Activated CD4-positive, CD25-positive, alpha-beta regulatory T cell treated with anti-CD3 and anti-CD28 coated beads, Interleukin-2, amount 50 U/mL, for 16 hours (primary cell): ENCODE measurements at places on chromosomes 11 and 22.

- peak; percentile 8 for DNase-seq
Measured at GRCh38 chr11:134139873-134140331, 71.0 kb downstream of the JAM3 start.

DNA sequence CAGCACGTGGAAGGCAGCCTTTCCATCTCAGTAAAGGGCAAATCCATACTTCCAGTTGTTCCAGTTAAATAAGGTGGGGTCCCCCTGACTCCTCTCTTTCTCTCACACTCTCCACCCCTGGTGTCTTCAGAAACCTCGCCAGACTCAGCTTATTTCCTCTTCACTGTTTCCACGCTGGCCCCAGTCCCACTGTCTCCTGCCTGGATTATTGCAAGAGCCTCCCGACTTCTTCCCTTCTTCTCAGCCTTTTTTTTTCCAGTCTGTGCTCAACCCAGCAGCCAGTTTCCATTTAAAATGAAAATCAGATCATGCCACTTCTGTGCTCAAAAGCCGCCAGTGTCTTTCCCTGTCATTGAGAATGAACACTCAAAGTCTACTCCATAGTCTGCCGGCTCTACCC is 131.4 kb downstream of the PKNOX2 start:
- no peak for DNase-seq

DNA sequence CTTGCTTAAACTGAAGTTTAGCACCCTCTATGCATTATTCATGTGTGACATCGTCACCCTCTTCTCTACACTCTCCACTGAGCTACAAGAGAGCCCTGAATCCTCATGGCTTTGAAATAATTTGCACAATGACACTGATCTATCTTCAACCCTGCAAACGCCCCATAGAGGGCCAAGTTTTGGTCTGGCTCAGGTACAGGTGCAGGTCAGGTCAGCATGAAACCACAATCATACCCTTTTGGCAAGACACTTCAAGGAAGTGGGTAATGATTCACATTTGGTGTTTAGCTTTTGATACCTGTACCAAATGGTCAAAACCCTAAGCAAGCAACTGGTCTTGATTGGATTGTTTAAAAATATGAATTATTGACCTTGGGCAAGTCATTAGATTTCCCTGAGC is 122.2 kb upstream of the CADM1 start:
- DNase-seq: no peak

DNA sequence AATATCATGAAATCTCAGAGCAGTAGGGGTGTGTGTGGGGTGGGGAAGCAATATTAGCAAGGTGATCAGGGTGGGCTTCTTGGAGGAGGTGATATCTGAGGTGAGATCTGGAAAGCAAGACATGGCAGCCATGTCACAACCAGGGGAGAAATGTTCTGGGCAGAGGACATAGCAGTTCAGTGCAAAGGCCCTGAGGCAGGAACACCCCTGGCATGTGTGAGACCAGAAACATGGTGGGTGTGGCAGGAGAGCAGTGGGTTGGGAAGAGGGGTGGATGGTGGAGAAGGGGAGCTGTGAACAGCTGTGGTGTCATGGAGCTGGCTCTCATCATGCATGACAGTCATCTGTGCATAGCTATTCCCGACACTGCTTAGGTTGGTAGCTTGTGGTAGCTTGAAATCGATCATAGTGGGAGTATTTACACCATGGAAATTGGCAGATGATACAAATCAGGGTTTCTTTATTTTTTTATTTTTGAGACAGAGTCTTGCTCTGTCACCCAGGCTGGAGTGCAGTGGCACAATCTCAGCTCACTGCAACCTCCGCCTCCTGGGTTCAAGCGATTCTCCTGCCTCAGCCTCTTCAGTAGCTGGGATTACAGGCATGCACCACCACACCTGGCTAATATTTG is 17.9 kb upstream of the MPPED1 start:
- DNase-seq: no peak

DNA sequence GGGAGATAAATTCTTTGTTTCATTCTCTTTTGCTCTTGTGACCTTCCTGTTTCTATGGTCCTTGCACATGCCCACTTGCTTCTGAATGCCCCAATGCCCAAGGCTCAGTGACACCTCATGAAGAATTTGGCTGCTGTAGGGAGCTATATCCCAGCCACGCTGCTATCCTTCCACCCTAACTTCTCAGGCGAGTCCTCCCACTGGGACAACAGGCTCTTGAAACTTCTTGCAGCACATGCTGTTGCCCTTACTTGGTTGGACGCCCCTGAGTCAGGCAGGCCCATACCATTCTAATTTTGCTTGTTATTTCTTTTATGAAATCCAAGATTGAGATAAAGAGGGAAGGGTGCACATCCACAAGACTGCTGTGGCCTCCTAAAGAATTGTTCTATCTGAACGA is 57.6 kb upstream of the BLID start:
- DNase-seq: no peak

GRCh38 chr11:29435421-29435820 is 581.4 kb downstream of the KCNA4 start:
- DNase-seq: no peak

GRCh38 chr11:134086376-134086775 is 17.5 kb downstream of the JAM3 start:
- DNase-seq: no peak

DNA sequence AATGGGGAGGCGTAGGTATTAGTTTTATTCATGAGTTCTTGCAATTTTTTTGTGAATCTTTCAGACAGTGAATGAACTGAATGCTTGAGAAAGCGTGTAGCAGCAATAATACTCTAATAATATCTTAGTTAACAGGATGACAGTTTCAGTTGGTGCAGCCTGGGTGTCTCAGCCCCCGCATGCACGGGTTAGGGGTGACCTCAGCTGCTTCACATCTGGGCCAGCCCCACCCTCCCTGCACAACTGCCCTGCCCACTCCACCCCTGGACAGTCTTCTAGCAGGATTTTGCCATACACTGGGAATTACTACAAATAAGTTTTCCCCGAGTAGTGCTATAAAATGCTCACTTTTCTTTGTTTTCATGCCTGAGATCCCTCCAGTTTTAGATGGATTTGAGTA is 83.2 kb downstream of the ST3GAL4 start:
- no peak for DNase-seq

GRCh38 chr22:18156878-18157713 is 7.1 kb downstream of the USP18 start:
- no peak for DNase-seq

DNA sequence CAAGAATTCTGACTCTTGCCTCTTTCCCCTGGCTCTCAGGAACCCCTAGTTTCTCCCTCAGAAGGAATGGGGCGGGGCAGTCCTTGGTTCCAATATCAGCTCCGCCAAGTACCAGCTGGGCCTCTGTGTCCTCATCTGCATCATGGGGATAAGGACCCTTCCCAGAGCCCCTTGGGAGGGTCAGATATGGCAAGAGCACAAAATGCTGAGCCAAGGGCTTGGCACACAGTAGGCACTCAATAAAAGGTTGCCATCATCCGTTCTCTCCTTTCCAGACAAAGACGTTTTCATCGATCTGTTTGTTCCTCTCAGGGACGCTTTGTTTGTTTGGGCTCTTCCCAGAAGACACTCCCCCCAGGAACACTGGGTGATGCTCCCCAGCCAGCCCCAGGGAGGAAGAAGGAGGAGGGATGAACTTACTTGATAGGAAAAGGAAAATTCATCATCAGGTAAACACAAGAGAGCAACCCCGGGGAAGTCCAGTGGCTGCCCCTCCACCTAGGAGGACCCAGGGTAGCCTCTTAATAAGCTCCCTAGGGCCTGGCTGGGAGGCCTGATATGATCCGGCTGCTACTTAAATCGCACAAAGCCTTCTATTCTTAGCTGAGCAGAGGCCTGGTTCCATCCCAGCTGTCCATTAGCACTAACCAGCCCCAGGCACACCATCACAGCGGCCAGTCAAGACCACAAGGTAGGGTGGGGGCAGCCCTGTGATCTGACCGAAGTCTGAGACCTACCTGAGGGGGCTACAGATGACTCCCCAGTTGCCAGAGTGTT is 19.6 kb downstream of the GDPD5 start:
- no peak for DNase-seq
